ENCODE measurements at places on chromosomes 2 and 18.
A peak's percentile ranks its signal among the peaks of the same experiment; 100 is the strongest.

- no peak for DNase-seq
Observed at GRCh38 chr2:206212673-206213513, 53.2 kb downstream of the EEF1B2 start.

DNA sequence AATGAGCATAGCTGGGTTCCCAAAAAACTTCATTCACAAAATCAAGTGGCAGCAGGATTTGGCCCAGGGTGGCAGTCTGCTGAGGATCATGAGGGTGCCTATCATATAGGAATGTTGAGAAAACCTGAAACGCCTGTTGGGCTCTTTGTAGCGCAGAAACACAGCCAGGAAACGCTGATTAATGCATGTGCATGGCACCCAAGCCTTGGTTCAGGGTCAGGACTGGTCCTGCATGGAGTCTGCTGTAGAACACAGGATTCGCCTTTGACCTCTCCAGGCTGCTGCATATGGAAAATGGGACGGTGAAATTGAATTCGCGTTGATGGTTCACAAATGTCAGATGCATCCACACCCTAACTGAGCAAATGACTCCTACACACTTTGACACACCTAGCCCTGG, 227.9 kb upstream of the COPS8 start:
- DNase-seq: no peak

- DNase-seq: no peak
Observed at GRCh38 chr2:236552581-236553363, 16.9 kb upstream of the ACKR3 start.

GRCh38 chr2:104872866-104873688, 19.2 kb downstream of the POU3F3 start:
- DNase-seq: peak; percentile 33

DNA sequence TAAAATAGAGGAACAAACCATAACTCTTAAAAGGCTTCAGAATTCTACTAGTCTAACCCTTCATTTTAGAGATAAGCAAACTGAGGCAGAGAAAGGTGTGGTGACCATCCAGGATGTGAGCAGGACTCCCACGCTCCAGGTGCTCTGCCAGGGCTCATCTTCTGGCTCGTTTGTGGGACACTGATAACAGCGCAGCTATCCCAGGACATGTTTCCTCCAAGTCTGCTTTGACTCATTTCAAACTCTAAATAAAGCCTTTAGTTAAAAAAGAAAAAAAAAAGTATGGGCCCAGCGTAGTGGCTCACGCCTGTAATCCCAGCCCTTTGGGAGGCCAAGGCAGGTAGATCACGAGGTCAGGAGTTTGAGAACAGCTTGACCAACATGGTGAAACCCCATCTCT, 28.4 kb downstream of the CNRIP1 start:
- no peak for DNase-seq

DNA sequence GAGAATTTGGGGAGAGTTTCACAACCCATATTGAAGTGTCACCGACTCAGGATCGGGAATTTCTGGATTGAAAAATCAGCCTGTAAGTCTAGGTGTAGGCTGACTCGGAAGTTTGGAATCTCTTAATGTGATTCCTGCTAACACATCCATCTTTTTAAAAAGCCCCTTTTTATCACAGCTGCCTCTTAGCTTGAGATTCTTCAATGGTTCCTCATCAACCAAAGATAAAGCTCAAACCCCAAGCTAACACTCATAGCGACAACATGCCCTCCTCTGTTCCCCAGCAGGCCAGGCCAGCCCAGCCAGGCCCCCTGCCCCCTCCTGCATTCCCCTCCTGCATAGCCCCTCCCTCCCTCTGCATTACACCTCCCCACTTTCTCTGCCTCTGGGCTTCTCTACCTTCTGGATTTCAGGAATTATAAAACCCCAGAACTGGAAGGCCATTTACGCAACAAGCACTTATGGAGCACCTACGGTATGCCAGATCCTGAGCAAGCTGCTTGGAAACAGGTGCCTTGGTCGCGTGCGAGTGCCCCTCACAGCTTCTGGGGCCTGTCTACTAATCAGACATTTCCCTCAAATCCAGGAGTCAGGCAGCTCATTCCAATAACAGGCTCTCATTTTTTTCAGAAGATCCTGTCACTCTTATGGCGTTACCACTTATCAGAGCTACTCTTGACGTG, 63.4 kb downstream of the EMX1 start:
- DNase-seq: no peak

DNA sequence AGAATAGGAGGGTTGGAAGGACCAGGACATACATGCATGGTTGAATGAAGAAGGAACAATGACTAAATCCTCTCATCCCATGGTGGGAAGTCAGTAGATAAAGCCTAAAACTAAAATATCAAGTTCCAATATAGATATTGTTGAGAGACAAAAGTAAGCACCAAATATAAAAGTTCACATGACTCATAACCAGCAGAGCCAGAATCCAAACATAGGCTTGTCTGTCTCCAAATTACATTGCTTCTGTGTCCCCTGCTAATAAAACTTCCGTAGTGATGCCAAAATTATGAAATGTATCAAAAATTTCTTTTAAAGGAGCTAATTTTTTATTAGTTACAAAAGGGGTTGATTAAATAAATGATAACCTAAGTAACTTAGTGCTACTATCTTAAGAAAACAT, 19.7 kb downstream of the CHST9 start:
- no peak for DNase-seq

- no peak for DNase-seq
Observed at GRCh38 chr2:224085811-224086210, 46.7 kb upstream of the SERPINE2 start.

DNA sequence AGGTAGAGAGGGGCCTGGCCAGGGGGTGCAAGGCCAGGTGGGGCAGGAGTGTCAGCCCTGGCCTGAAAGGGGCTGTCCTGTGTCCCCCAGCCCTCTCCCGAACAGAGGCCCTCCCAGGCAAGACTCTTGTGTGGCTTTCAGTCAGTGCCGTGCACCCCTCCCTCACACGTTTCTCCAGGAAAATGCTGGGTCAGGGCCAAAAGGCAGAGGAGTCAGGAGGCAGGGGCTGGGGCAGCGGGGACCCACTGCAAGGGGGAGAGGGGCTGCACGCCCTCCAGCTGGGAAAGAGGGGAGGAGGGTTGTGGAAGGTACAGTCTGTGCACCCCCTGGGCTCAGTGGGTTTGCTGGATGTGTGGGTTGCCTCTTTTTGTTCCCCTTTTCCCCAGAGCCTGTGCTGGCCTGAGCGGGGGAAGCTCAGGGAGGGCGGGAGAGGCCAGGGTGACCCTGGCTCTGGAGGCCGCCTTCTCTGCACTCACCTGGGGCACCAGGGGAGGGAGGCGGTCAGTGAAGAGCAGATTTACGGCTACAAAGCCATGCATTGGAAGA, 4.1 kb downstream of the KCNF1 start:
- no peak for DNase-seq

- DNase-seq: no peak
Observed at GRCh38 chr18:27709344-27709743, 467.6 kb downstream of the CDH2 start.

GRCh38 chr18:52376104-52376503, 36.1 kb downstream of the DCC start:
- no peak for DNase-seq

DNA sequence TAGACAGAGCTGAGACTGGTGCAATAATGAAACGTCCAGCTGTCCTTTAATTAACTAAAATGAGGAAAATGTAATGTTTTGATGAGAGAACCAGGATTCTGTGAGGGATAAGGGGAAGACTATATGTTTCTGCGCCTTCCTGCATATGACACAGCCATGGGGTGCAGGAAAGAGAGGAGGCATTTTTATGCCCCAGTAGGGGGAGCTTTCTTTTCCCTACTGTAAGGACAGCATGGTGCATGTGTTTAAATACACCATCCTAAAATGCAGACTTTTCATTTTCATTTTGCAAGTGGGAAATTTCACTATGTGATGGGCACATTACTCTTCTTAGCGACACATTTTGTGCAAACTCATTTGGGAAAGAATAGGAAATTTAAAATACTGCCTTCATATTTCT, 446.1 kb downstream of the ARHGAP15 start:
- DNase-seq: no peak

DNA sequence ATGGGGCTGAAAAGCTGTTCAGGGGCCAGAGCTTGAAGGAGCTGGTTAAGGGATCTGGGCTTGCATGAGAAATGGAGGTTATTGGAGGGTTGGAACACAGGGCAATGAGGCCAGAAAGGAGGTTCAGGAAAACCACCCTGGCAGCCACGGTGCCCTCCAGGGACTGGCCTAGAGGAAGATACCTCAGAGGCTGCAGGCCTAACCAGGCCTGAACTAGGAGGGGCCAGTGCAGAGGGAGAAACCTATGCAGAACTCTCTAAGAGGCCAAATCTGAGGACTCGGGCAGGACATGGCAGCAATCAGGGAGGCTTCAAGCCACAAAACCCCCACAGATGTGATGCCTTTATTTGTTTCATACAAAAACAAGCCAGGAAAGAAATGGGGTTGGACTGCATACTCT, 66.8 kb downstream of the BIN1 start:
- DNase-seq: no peak

DNA sequence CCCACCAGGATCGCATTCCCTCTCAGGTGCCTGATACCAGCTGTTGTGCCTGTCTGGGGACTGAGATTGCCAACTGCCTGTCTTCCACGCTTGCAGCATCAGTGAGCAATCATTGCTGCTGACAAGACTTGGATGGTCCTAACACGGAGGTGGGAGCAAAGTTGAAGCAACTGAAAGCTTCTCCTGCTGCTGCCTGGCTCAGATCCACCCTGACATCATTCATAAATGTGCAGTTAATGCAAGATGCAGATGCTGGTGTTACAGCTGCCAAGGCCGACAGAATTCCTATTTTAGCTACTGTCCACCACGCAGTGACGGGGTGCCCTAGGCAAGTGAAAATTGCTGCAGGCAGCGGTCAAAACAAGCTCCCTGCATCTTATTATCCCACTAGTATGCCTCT, 131.4 kb downstream of the VWC2L start:
- no peak for DNase-seq

GRCh38 chr18:51321696-51322095, 124.2 kb upstream of the MEX3C start:
- DNase-seq: no peak

- DNase-seq: no peak
Observed at GRCh38 chr2:204008352-204008751, 71.8 kb downstream of the ICOS start.

- DNase-seq: no peak
Observed at GRCh38 chr2:179096090-179096489, 46.2 kb upstream of the CCDC141 start.

DNA sequence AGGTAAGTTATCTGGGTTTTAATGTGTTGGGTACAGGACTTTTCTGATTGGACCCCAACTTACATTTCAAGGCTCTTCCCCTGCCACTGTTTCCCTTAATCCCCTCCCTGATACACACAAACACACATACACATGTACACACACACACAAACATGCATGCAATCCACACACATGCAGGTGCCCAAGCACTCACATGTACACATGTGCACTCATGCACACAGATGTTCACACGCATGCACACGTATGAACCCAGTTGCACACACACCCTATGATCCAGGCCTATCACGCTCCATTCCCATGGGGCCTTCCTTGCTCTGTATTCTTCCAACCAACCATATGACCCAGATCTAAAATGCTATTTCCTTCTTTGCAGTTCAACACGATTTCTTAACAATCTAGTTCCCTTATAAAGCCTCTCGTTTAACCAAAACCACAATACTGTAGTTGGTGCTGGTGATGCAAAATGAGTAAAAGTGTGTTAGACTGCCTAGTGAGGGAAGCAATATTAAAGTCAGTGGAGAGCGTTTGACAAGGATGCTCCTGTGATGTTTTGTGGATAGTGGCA, 11.1 kb downstream of the SERPINB8 start:
- no peak for DNase-seq

DNA sequence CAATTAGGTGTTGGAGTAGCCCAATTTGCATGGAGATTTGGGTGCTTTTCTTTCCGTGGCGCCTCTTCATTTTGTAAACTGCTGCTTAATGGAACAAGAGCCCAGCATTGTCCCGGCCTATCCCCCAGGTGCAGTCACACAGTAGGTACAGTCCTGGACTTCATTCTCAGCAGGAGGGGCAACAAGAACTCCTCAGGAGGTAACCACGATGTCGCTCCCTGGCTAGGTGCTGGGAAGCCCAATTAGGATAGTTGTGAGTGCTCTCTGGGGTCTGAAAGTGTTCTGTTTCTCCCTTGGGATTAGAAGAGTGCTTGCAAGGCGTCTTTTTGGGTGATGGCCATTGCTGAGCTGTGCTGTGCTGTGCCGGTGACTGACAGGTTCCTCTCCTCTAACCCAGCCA, 53.8 kb downstream of the CABLES1 start:
- no peak for DNase-seq

DNA sequence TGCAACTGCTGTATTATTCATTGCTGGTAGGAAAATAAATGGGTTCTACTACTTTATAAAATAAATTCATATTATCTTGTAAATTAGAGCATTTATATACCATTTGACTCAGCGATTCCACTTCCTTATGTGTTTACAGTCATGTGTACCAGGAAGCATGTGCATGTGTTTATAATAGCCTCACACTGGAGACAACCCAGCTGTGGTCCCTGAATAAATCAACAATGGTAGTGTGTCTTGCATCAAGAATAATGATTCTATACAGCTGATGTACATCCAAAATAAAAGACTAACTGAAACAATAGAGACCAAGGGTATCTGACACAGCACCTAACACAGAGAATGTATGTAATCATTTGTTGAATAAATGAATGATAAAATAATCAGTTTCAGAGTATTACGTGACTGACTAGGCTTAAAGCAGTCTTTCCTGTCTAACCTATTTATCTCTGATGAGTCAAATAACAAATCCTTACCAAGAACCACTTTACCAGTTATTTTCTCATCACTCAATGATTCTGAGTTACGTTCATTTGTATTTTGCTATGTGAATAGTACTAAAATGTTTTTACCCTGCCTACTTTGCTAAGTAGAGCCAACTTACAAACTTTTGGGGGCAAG, 216.8 kb downstream of the UBE2E3 start:
- DNase-seq: no peak

- no peak for DNase-seq
Observed at GRCh38 chr2:221911321-221911720, 339.2 kb upstream of the EPHA4 start.

- no peak for DNase-seq
Observed at GRCh38 chr2:238963161-238963970, 115.5 kb downstream of the TWIST2 start.

DNA sequence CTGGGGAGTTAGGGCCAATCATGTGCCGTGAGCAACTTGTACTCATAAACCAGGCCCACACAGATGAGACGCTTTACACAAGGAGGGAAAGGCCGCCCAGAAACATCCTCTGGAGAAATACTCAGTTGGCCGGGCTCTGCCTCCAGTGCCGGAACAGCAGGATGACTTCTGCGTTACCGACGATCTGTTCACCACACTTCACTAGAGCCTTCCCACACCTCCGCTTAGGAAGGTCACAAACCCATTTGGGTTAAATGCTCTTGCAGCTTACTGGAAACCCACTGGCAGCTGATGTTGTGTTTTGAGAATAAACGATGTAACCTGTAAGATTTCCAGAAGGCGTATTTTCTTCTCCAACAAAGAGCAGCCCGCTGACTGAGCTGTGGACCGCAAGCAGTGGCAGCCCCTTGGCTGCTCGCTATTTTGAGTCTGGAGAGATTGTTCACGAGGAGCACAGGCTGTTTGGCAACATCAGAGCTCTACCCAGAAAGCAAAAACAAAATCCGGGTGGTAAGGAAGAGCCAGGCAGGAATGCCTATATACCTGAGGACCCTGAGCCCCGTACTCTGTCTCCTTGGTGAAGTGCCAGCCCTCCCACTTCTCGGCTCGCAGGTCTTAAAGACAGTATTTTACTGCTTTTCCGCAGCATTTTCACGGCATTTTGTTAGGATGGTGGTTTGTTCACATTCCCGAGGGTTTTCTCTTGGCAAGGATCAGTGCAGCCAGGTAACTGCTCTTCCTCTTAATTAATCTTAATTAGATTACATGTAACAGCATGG, 44.0 kb downstream of the COLEC12 start:
- DNase-seq: no peak

- DNase-seq: no peak
Observed at GRCh38 chr2:9408641-9409151, 14.6 kb downstream of the ITGB1BP1 start.

All from stimulated activated CD4-positive, alpha-beta T cell treated with anti-CD3 and anti-CD28 coated beads, Interleukin-4, amount 100 ng/mL, for 24 hours (primary cell).